Naive thymus-derived CD4-positive, alpha-beta T cell (primary cell): ENCODE measurements at places on chromosomes 5 and 9. TPM values are rescaled to one million over a fixed set of nuclear protein-coding genes. Genes with fewer than 3 reads are reported as not detected.

DNA sequence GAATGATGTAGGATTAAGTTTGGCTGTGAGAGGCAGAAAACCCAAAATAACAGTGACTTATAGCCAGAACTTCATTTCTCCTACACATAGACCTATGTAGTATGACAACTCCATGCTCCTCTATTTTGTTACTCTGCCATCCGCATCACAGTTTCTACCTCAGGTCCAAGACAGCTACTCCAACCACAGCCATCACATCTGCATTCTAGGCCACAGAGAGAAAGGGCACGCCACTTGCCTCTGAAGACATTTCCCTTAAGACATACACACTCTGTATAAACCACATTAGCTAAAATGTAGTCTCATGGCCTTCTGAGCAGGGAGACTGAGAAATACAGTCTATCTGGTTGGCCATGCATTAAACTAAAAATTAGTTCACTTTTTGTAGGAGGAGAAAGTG is 10.0 kb downstream of the SPINK4 start:
- no peak for DNase-seq

The ANXA1 gene
- 649 TPM for total RNA-seq

DNA sequence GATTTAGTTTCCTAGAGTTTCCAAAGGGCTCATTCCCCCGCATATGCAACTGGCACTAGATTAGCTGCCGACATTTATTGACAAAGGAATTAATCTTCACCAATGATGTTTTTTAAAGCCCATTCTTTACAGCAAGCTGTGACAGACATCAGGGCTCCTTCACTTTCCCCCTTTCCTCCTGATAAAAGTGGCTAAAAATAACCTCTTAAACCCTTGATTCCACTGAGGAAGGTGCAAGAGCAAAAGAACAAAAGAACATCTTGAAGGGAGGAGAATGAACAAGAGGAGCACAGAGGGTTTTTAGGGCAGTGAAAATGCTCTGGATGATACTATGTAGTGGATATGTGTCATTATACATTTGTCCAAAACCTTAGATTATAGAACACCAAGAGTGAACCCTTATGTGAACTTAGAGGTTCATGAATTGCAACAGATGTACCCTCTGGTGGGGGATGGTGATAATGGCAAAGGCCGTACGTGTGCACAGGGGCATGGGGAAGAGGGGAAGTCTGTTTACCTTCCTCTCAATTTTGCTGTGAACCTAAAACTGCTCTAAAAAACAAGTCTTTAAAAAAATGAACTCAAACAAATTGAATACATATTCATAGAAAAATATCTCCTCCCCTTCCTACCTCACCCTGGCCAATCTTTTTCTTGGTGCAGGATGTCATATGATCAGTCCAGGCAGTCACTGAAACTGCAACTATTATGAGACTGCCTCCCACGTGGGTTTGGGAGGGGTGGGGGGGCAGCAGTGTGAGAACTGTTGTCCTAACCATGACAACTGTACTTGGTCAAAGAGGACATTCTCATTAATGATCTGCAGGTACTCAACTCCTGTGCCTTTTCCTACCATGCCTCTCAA is 83.0 kb downstream of the MARCHF3 start:
- DNase-seq, result no peak

The CDC37L1 gene
- 27.9 TPM for total RNA-seq

The PTGES2 gene
- total RNA-seq, result 58.8 and 61.3 TPM in 2 replicates

DNA sequence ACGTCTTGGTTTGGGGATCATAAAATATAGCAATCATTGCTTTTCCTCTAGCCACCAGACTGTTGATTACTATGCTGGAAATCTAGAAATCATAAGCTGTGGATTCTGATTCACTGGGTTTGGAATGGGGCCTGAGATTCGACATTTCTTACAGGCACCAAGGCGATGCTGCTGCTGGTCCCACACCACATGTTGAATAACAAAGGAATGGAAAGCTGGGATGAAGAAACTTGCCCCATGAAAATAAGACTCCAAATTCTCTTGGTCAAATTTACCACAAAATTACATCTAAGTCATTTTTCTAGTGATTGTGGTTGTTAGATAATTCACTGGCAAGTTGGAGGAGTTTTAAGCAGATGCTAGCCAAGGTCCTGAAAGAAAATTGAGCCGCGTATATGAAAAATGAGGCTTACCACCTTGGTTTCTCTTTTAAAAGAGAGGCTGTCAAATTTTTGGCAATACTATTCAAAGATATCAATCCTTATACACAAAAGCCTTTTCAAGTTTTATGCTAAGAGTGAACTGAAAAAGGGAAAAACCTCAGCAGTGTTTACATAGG is 23.0 kb upstream of the MEIKIN start:
- DNase-seq, result no peak
